ENCODE measurements at places on chromosomes 1 and 21. TPM values are rescaled to one million over a fixed set of nuclear protein-coding genes. Genes with fewer than 3 reads are reported as not detected.

DNA sequence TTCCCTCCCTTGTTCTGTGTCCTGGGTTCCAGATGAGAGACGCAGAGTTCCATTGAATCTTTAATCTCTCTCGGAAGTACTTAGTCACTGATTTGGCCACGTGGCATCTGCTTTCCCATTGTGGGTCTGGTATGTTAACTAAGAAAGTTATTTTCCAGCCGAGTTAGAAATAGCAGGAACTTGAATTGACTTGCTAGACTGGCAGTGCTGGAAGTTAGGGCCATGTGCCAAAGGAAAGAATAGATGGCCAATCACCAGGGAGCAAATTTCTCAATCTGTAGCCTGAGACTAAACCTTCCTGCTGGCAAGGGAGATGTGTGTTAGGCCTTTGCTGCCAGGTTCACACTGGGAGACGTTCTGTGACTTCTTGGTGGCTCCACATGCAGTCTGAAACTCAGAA lies 24.2 kb upstream of the SLFNL1 start:
- DNase-seq, result no peak

Gene CHD5
- 0.61 TPM for total RNA-seq

- DNase-seq, result no peak
These were observed 35.8 kb upstream of the TRIM67 start for GRCh38 chr1:231125972-231126580.

Gene PLEKHM2
- total RNA-seq, result 56.3 TPM

DNA sequence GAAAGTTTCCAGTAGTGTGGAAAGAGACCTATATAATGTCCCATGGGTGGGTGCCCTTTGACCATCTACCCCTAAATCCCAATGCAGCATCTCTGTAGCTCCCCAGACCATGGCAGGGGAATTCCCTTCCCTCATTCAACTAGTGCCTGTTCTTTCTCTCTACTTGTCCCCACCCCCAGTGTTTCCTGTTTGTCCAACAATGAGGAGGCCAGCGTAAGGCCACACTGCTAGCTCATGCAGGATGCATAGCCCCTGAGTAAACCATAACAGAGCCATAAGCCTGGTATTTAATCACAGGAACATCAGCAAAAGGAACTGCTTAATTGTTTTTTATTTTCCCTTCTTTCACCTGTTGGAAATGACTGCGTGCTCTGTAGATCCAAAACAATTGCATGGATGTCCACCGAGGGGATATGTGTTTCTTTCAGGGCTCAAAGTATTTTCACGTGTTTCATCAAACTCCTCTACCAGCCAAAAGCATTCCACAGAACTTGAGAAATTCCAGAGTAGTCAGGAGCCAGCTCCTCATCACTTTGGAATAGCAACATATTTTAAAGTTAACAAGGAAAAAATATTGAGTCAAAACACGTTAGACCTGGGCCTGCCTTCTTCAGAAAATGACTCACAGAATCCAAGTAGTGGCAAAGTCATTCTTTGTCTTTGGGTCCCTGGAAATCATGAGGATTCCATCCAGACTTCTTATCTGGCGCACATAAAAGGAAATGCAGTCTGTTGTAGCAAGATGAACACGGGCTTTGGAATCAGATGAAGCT lies 162.5 kb upstream of the SGIP1 start:
- DNase-seq, result no peak

- DNase-seq, result no peak
These were observed 149.7 kb downstream of the TGFBR3 start for GRCh38 chr1:91736146-91736714.

DNA sequence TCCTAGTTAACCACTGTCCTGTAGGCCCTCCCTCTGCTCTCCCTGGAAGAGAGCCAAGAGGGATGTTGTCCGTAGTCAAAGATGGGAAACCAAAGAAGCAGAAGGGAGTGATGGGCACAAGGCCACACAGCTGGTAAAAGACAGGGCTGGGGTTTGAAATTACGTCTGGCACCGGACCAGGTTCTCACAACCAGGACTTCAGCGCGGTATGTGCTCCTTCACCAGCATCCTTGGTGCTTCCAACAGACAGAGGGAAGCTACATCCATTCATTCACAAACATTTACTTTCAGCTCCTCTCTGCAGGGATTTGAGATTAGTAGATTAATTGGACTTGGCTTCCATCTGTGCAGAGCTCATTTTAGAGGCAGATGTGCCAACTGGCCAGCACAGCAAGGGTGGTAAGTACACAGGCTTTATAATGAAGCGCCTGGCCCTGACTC lies 191.2 kb downstream of the TRABD2B start:
- DNase-seq, result no peak

- no peak for DNase-seq
These were observed 277.4 kb upstream of the LRRC7 start for GRCh38 chr1:69290291-69290690.

DNA sequence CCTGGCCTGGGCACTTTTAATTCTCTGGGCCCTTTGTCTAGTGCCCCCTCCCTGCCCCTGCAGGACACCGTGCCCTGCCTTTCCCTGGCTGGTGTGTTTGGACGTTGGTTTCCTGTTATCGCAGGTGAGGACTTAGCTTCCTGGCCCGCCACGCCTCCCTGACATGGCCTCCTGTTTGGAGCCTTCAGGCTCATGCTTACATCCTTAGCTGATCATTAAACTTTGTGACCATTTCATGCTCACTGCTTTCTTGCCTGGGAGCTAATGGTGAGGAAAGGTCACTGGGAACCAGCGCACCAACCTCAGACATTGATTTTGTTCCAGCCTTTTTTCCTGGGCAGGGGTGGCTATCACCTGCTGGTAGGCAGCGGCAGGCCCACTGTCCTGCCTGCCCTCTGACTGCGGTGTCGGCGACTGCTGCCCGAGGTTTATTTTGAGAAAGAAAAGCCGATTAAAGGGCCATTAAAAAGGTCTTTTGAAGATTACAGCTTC lies 3.7 kb downstream of the PFKL start:
- no peak for DNase-seq

GRCh38 chr1:233518344-233518743 lies 95.6 kb upstream of the KCNK1 start:
- DNase-seq, result no peak

DNA sequence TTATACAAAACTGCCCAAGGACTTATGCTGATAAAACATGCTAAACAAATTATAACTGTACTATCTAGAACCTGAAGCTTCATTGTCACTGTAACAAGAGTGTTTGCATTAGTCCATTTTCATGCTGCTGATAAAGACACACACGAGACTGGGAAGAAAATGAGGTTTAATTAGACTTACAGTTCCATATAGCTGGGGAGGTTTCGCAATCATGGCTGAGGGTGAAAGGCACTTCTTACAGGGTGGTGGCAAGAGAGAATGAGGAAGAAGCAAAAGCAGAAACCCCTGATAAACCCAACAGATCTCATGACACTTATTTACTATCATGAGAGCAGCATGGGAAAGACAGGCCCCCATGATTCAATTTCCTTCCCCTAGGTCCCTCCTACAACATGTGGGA lies 100.4 kb downstream of the SPATA6 start:
- DNase-seq, result no peak

- no peak for DNase-seq
These were observed 71.0 kb downstream of the ACTL8 start for GRCh38 chr1:17826165-17826488.

- DNase-seq, result no peak
These were observed 389.8 kb upstream of the LYPLAL1 start for GRCh38 chr1:218783916-218784315.

- DNase-seq, result no peak
These were observed 123.8 kb downstream of the PIK3R3 start for GRCh38 chr1:46008585-46008984.

DNA sequence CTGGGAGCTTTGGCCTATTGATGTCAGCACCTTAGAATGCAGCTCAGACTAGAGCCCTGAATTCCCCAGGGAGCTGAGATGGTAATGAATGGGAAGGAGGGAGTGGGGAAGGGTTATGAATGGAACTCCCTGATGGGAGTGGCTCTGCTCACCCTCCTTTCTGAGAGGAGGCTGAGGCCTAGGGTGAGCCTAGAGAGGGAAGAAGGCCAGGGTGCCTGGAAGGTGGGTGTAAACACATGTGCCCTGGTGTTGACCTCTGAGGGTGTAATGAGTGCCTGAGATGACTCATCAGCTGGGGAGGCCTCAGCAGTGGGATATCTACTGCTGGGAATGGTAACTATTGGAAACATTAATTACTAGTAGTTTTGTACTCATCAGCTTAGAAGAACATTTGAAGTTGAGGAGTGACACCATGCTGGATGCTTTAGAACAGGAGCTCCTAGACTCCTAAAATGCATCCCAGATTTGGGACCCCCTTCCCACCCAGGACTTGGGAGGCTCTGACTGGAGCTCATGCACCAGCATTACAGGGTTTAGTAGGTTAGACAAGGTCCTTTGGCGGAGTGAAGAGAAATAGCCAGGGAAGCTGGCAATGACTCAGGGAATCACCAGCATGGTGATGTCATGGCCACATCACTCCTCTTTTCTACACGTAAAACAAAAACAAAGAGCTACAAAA lies 16.0 kb upstream of the PIGV start:
- no peak for DNase-seq

GRCh38 chr21:44880405-44881197 lies 7.1 kb upstream of the PTTG1IP start:
- no peak for DNase-seq

- no peak for DNase-seq
These were observed 42.7 kb upstream of the SLC30A1 start for GRCh38 chr1:211621447-211622198.

- DNase-seq, result no peak
These were observed 184.9 kb upstream of the DPT start for GRCh38 chr1:168913711-168914463.

Gene UBE2Q1
- 97.8 TPM for total RNA-seq

Measured in CD8-positive, alpha-beta memory T cell (primary cell).